ENCODE measurements at places on chromosomes 1 and 21.

DNA sequence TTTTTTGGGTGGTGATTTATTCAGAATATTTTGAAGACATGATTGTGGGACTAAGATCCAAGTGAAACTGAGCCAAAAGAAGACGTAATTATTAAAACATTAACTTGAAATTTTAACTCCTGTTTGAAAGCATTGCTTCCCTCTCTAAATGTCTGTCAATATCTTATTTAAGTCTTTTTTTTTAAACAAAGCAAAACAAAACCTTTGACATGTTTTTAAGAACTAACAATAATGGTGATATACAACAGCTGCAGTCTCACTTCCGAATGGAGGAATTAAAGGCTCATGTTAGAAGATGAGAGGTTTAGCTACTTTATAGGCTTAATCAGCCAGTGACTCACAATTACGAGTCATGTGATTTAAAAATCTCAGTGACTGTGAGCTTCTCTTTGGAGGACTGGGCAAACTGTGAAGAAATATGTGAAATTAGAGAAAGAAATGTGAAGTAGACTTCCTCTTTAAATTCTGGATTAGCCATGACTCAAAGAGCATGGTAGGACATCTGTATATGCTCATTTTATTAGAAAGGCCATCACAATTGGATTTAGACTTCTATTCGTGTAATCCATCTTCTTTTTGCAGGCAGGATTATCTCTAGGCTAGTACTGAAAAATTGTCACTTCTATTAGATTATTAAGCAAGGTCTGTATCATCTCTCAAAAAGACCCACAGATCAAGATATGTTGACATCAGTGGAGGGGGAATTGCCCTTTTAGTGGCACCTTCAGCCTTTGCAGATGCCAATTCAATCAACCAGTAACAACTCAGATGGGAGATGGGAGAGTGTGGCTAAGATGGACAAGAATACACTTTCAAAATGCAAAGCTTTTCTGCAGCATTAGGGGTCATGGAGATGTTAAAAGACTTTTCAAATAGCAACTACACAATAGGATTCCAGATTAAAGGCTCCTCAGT, 28.7 kb downstream of the KCNA3 start:
- no peak for DNase-seq

- DNase-seq: no peak
These were observed 362.4 kb upstream of the KAZN start for GRCh38 chr1:14236097-14236496.

DNA sequence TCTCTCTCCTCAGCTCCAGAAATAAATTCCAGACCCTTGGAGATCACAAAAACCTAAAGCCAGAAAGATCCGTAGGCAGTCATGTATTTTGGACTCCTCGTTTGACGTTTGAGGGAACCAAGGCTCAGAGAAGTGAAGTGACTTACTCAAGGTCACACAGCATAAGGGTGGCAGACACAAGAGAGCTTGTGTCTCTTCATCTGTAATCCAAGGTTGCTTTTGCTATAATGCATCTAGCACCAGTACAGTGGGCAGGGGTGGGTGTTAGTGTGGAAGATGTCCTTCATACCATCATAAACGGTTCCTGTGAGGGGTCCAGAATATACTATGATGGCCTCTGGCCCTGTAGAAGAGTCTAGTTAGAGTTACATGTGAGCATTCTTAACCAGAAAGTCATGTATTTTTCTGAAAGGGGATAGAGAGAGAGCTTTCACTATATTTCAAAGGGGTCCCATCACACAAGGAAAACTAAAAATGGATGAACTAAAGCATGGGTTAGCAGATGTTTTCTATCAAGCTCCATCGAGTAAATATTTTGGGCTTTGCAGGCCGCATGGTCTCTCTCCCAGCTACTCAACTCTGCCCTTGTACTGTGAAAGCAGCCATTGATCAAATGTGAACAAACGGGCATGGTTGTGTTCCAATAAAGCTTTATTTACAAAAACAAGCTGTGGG, 144.9 kb downstream of the TOMM20 start:
- no peak for DNase-seq

DNA sequence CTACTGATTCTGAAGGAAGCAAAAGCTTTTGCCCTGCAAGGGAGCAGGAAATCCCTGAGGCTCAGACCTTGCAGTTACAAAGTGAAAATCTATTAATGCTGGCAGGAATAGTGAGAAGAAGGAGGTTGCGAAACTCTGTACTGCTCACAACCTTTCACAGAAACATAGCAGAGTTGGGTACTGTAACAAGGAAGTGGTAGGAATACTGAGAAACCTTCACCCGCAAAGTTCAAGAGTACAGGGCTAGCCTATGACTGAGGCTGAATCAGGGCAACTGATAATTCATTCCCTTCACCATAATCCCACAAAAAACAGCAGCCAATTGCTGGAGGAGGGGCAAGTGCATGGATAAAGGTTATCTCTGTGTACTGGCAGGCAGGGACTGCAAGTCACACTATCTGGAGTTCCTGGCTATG, 23.9 kb upstream of the KCTD3 start:
- DNase-seq: no peak

- no peak for DNase-seq
These were observed 127.9 kb downstream of the TIAM1 start for GRCh38 chr21:31216206-31216605.
